Left hindlimb (tissue), 1 donor: ENCODE measurements at places on chromosomes 4 and X.

DNA sequence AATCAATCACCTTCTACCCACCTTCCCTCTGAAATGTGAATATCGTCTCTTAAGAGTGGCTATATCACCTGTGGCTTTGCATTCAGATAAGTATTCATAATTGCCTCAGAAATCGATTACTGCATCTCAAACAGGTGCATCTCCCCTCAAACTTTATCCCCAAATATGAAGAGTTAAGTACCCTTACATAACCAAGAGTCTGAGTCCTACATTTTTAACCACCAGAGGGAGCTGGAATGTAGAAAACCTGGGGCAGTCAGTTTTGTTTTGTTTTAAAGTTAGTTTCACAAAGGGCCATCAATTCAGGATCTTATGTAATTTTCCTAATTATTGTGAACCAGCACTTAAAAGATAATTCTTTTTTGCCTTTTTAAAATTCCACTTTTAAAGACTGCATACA is 5.7 kb downstream of the TCEANC start:
- DNase-seq, result no peak

DNA sequence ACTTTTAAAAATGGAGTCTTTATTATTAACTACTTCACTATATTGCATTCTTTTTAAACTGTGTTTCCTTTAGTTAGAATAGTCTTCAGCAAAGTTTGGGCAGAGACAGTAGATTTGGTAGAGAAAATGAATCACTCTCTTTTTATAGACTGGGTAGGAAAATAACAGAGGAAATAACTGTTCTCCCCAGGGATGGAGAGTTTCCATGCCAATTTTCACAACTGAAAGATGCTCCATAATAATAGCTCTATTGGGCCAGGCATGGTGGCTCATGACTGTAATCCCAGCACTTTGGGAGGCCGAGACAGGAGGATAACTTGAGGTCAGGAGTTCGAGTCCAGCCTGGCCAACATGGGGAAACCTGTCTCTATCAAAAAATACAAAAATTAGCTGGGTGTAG is 13.1 kb downstream of the HSD17B13 start:
- no peak for DNase-seq

DNA sequence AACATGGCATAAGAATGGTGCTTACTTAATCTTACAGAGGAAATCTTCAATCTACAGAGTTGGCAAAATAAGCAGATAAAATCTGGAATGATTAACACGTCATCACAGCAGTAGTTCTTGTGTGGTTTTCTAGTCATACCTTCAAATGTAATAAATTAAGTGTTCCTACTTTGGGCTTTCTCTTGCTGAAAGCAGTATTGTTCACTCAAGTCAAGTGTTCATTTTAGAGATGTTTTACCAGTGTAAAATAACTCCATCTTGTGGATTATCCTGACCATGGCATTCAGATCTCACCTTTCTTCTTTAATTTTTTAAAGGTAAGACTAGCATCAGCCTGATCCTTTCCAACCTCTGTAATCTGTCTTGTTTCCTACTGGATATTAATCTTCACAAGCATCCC is 72.9 kb downstream of the ADAMTS3 start:
- DNase-seq, result no peak

- no peak for DNase-seq
Measured at GRCh38 chr4:80179637-80180161, 17.6 kb upstream of the PRDM8 start.

GRCh38 chr4:15781427-15782095 is 3.4 kb downstream of the CD38 start:
- DNase-seq, result no peak

DNA sequence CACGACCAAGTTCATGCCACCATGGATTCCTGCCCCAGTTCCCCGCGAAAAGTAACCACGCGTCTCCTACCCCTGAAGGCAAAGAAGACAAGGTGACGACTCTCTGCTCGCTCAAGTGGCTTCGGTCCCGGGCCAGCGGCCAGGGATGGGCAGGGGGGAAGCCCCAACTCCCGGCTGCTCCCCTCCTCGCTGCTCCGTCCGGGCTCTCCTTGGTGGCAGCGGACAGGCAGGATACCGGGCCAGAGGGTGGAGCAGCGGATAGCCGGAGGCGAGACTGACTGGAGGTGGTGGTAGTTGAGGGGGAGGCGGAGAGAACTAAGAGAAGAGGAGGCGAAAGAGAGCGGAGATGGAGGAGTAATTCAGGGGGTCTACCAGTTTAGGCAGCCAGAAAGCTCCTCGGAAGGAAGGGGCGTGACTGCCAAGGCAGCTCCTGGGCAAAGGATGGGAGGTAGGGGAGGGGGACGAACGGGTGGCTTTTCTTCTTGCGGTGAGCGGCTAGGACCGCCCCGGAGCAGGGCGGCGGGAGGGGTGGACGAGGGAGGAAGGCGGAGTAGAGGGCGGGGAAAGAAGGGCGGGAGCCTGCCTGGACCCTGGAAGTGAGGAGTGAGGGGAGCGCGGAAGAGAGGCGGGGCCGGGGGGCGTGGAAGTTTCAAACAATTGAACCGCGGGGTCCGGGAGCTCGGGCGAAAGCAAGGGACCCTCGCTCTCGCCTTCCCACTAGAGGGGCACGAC is at the start of gene AMOT:
TSS of gene AMOT (minus strand) at position 450 of the 732 bp plus-strand sequence. CDS start 17,705 bp downstream, outside the sequence.
- DNase-seq, result peak; percentile 92

DNA sequence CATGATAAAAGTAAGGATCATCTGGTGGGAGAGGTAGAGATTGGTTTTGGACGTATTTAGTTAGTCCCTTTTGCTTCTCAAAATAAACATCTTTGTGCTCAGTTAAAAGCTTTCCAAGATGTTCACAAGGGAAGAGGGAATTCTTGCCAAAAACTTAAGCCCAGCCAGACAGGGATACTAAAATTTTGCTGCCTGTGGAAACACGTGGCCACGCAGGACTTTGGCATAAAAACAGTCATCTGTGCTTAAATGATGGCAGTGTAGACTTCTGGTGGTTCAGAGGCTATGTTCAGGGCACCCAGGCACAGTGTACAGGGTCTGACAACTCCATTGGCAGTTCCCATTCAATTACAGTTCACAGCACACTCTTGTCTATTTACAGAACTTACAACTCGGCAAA is 93.2 kb upstream of the JADE1 start:
- DNase-seq, result peak; percentile 45

GRCh38 chr4:153788051-153788412 is 851 bp downstream of the SFRP2 start:
- no peak for DNase-seq

GRCh38 chr4:186137196-186137794 is 32.8 kb downstream of the FAM149A start:
- DNase-seq, result no peak
